Heart right ventricle (tissue), 16 donors: ENCODE measurements at places on chromosomes 2 and 18. TPM values are rescaled to one million over a fixed set of nuclear protein-coding genes. Genes with fewer than 3 reads are reported as not detected.

GKN1 gene
- 0.19 TPM for polyA plus RNA-seq

- peak; percentile 52 for DNase-seq
- H3K4me1 ChIP-seq, result peaks cover 41% of the 10 kb centered on the region
- no peaks in the 10 kb centered on the region for H3K36me3 ChIP-seq
- H3K27ac ChIP-seq, result peak overlapping the region; percentile 100
- no peaks in the 10 kb centered on the region for H3K27me3 ChIP-seq
Measured at GRCh38 chr2:231605607-231606091, 13.0 kb downstream of the TEX44 start.

EGR4 gene
- not detected for polyA plus RNA-seq

ZNF513 gene
- polyA plus RNA-seq, result 15.4 TPM

DNA sequence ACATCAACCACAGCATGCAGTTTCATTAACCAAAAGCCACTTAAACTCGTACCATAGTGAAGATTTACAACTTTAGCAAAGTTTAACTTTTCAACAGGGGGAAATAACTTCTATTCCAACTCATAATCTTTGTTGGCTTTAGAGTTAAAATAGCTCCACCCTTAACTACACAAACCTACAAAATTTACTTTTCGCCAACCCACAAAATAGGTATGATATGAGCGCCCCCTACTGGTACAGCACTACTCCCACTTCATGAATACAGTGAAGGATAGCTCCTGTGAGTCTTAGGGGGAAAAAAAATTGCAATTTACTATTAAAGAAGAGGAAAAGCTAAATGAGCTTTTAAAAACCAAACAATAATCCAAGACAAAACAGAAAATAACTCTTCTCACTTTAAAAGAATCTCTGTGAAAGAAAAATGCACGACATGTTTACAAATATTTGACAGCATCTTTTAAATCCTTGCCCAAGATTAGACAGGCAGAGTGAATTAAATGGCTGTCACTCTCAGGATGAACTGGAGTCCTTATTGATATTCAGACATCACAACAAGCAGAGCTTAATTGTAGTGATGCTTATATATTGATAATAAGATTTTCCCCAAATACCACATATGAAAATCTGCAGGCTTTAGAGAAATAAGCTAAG lies 32.2 kb downstream of the TMEFF2 start:
- peaks cover 6% of the 10 kb centered on the region for H3K4me1 ChIP-seq
- DNase-seq, result no peak
- peak overlapping the region; percentile 16 for H3K4me3 ChIP-seq
- H3K27ac ChIP-seq, result no peak overlapping the region
- no peaks in the 10 kb centered on the region for H3K27me3 ChIP-seq

- no peak overlapping the region for H3K4me3 ChIP-seq
- H3K27ac ChIP-seq, result no peak overlapping the region
- no peak for DNase-seq
- no peaks in the 10 kb centered on the region for H3K27me3 ChIP-seq
Measured at GRCh38 chr2:127584047-127584446, 48.6 kb downstream of the MYO7B start.

GRCh38 chr2:54015798-54016699 lies 45.3 kb upstream of the PSME4 start:
- H3K27ac ChIP-seq, result no peak overlapping the region
- no peaks in the 10 kb centered on the region for H3K36me3 ChIP-seq
- H3K4me1 ChIP-seq, result peaks cover 9% of the 10 kb centered on the region
- H3K4me3 ChIP-seq, result no peak overlapping the region
- DNase-seq, result no peak
- no peaks in the 10 kb centered on the region for H3K27me3 ChIP-seq

GRCh38 chr2:82139979-82140611 lies 1835.5 kb upstream of the LRRTM1 start:
- no peak overlapping the region for H3K4me3 ChIP-seq
- no peaks in the 10 kb centered on the region for H3K4me1 ChIP-seq
- no peak overlapping the region for H3K27ac ChIP-seq
- no peak for DNase-seq
- no peaks in the 10 kb centered on the region for H3K36me3 ChIP-seq

IMPACT gene
- polyA plus RNA-seq, result 4.5 TPM

TMEM17 gene
- polyA plus RNA-seq, result 0.93 TPM

DNA sequence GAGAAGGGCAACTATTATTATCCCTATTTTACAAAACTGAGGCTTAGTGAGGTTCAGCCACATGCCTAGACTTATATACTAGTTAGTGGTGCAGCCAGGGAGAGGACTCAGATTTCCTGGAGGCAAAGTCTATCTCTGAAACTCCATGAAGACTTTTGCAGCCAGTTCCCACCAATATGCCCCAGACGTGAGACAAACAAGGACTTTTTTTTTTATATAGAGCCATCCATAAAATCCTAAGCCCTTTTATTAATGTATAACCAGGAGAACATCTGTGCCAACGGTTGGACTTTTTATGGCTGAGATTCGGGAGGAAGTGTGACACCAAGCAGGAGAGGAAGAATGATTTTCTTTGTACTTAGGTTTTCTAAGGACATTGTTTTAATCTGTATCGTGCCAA lies 29.9 kb downstream of the LIPG start:
- no peaks in the 10 kb centered on the region for H3K36me3 ChIP-seq
- no peak overlapping the region for H3K27ac ChIP-seq
- H3K4me1 ChIP-seq, result no peaks in the 10 kb centered on the region
- H3K4me3 ChIP-seq, result no peak overlapping the region
- no peaks in the 10 kb centered on the region for H3K27me3 ChIP-seq
- DNase-seq, result no peak

GRCh38 chr2:153132418-153132817 lies 346.1 kb downstream of the RPRM start:
- H3K36me3 ChIP-seq, result no peaks in the 10 kb centered on the region
- H3K27me3 ChIP-seq, result no peaks in the 10 kb centered on the region
- H3K4me3 ChIP-seq, result no peak overlapping the region

- H3K27ac ChIP-seq, result no peak overlapping the region
- H3K4me1 ChIP-seq, result peaks cover 33% of the 10 kb centered on the region
- H3K4me3 ChIP-seq, result no peak overlapping the region
- peaks cover under 1% of the 10 kb centered on the region for H3K36me3 ChIP-seq
- H3K27me3 ChIP-seq, result no peaks in the 10 kb centered on the region
- peak; percentile 10 for DNase-seq
Measured at GRCh38 chr2:88693911-88694414, 2.5 kb downstream of the RPIA start.

SOX11 gene
- 0.66 TPM for polyA plus RNA-seq

DNA sequence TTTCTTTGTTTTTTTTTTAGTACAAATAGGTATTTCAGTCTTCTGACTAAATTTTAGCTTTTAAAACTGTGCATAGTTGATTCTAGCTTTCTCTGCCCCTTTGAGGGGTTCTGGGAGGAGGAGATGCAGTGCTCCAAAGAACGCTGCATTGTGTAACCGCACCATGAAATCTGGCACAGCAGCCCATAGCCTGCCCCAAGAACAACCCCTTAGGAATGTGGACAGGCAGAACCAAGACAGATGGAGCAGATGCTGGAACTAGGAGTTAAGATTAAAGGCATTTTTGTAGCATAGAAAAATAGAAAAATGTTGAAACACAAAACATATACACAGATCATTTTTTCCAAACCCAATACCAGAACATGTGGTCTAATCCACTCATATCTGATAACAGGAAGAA lies 187.5 kb downstream of the SCG2 start:
- no peaks in the 10 kb centered on the region for H3K4me1 ChIP-seq
- H3K4me3 ChIP-seq, result no peak overlapping the region
- no peak overlapping the region for H3K27ac ChIP-seq

SFTPB gene
- polyA plus RNA-seq, result 1.2 TPM

FTCDNL1 gene
- 0.44 TPM for polyA plus RNA-seq

DNA sequence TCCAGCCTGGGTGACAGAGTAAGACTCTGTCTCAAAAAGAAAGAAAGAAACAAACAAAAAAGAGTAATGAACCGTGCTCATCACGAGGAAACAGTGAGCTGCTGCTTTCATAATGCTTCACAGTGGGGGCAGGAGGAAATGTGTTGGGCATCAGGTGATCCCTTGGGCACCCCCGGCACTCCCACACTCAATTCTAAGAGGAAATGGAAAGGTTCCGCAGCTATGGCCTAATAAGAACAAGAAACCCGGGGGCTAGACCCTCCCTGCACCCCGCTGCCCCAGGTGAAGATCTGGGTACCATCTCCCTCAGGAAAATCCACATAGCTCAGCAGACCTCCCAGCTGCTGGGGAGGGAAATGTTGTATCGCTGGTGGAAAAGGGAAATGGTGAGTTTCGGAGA lies 118.9 kb downstream of the LPIN1 start:
- no peak overlapping the region for H3K4me3 ChIP-seq
- H3K36me3 ChIP-seq, result no peaks in the 10 kb centered on the region
- H3K4me1 ChIP-seq, result peaks cover 16% of the 10 kb centered on the region
- H3K27me3 ChIP-seq, result no peaks in the 10 kb centered on the region
- DNase-seq, result no peak

UCN gene
- polyA plus RNA-seq, result 3.3 TPM

GRCh38 chr2:46651363-46652099 lies 172.2 kb downstream of the TMEM247 start:
- H3K4me3 ChIP-seq, result no peak overlapping the region
- no peaks in the 10 kb centered on the region for H3K4me1 ChIP-seq
- no peak overlapping the region for H3K27ac ChIP-seq

- H3K27me3 ChIP-seq, result peaks cover 27% of the 10 kb centered on the region
- no peaks in the 10 kb centered on the region for H3K4me1 ChIP-seq
- H3K27ac ChIP-seq, result no peak overlapping the region
- no peak overlapping the region for H3K4me3 ChIP-seq
Measured at GRCh38 chr2:26540961-26541360, 63.0 kb upstream of the OTOF start.

BBS5 gene
- 5.9 TPM for polyA plus RNA-seq

NGEF gene
- polyA plus RNA-seq, result 0.42 TPM

DNA sequence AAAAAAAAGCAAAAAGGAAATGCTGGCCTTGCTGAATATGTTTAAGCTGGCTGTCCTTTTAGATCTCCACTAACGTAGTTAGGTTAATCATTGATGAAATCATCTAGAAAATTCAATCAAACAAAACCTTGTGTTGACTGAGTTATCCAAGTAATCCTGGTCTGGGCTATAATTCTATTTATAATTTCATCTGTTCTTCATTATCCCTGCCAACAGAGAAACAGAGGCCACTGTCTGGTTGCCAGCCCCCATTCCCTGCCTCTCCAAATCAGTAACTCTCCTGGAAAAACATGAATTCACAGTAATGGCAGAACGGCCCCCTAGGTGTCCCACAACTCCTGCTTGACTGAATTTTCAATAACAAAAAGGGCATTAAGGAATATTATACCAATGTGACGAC lies 24.6 kb downstream of the DOCK10 start:
- no peak overlapping the region for H3K4me3 ChIP-seq
- no peaks in the 10 kb centered on the region for H3K4me1 ChIP-seq
- no peak for DNase-seq

- DNase-seq, result no peak
- H3K36me3 ChIP-seq, result no peaks in the 10 kb centered on the region
- H3K4me3 ChIP-seq, result no peak overlapping the region
- H3K4me1 ChIP-seq, result no peaks in the 10 kb centered on the region
Measured at GRCh38 chr2:84938194-84938879, 32.6 kb upstream of the KCMF1 start.

- no peak for DNase-seq
- no peaks in the 10 kb centered on the region for H3K4me1 ChIP-seq
- H3K27me3 ChIP-seq, result no peaks in the 10 kb centered on the region
- H3K27ac ChIP-seq, result no peak overlapping the region
- H3K36me3 ChIP-seq, result no peaks in the 10 kb centered on the region
Measured at GRCh38 chr18:35624146-35624545, 42.6 kb downstream of the GALNT1 start.

- H3K27ac ChIP-seq, result no peak overlapping the region
- no peaks in the 10 kb centered on the region for H3K36me3 ChIP-seq
- no peaks in the 10 kb centered on the region for H3K4me1 ChIP-seq
- no peaks in the 10 kb centered on the region for H3K27me3 ChIP-seq
Measured at GRCh38 chr2:105254531-105255210, 13.1 kb downstream of the GPR45 start.

- no peak overlapping the region for H3K4me3 ChIP-seq
- no peak for DNase-seq
- no peak overlapping the region for H3K27ac ChIP-seq
- peaks cover 4% of the 10 kb centered on the region for H3K27me3 ChIP-seq
- H3K36me3 ChIP-seq, result no peaks in the 10 kb centered on the region
Measured at GRCh38 chr18:37321582-37322491, 243.8 kb downstream of the CELF4 start.

GRCh38 chr2:219175928-219176817 lies 552 bp downstream of the CNPPD1 start:
- H3K36me3 ChIP-seq, result peaks cover 32% of the 10 kb centered on the region
- peaks cover 49% of the 10 kb centered on the region for H3K4me1 ChIP-seq
- peak; percentile 48 for DNase-seq
- H3K4me3 ChIP-seq, result peak overlapping the region; percentile 90

C2orf72 gene
- polyA plus RNA-seq, result not detected

- H3K27ac ChIP-seq, result peak within 1 kb of the TSS; percentile 68
- no peaks in the 10 kb centered on the region for H3K27me3 ChIP-seq
- peaks cover 12% of the 10 kb centered on the region for H3K4me1 ChIP-seq
- DNase-seq, result peak; percentile 83
- no peaks in the 10 kb centered on the region for H3K36me3 ChIP-seq
Measured at GRCh38 chr2:15560988-15561573, at the start of gene NBAS. Gene NBAS, minus strand, starts transcription at chr2:15561334. Its CDS starts 30 bp downstream, at chr2:15561304.

- no peak overlapping the region for H3K27ac ChIP-seq
- no peaks in the 10 kb centered on the region for H3K4me1 ChIP-seq
- DNase-seq, result no peak
- H3K27me3 ChIP-seq, result no peaks in the 10 kb centered on the region
- H3K36me3 ChIP-seq, result no peaks in the 10 kb centered on the region
- H3K4me3 ChIP-seq, result no peak overlapping the region
Measured at GRCh38 chr18:41226186-41226585, 728.8 kb upstream of the PIK3C3 start.

- H3K4me3 ChIP-seq, result no peak overlapping the region
- no peak overlapping the region for H3K27ac ChIP-seq
- H3K27me3 ChIP-seq, result no peaks in the 10 kb centered on the region
- H3K4me1 ChIP-seq, result no peaks in the 10 kb centered on the region
Measured at GRCh38 chr18:41630232-41630886, 324.7 kb upstream of the PIK3C3 start.

GRCh38 chr2:12081481-12082210 lies 335.2 kb downstream of the LPIN1 start:
- H3K4me1 ChIP-seq, result no peaks in the 10 kb centered on the region
- H3K27ac ChIP-seq, result no peak overlapping the region
- DNase-seq, result no peak
- H3K4me3 ChIP-seq, result no peak overlapping the region

DNA sequence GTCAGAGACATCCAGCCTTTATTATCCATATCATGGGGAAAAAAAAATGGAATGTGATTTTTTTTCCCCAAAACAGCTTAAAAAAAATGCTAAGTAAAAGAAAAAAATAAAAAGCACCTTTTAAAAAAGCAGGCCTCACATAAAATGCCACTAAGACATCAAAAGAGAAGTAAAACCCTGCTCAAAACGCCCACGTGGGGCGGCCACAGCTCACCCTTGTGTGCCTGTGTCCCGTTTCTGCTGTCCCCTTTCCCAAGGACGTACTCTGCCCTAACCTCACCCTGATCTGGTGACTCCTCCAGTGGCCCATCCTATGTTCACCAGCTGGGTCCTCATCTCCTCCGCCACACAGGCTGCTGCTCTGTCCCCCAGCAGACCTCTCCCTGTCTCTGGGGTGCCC lies 125.4 kb downstream of the NEDD4L start:
- no peak overlapping the region for H3K27ac ChIP-seq
- H3K4me1 ChIP-seq, result no peaks in the 10 kb centered on the region
- no peak overlapping the region for H3K4me3 ChIP-seq
- DNase-seq, result no peak
- H3K36me3 ChIP-seq, result no peaks in the 10 kb centered on the region
- H3K27me3 ChIP-seq, result no peaks in the 10 kb centered on the region
